ENCODE measurements at places on chromosomes 13 and 19.

DNA sequence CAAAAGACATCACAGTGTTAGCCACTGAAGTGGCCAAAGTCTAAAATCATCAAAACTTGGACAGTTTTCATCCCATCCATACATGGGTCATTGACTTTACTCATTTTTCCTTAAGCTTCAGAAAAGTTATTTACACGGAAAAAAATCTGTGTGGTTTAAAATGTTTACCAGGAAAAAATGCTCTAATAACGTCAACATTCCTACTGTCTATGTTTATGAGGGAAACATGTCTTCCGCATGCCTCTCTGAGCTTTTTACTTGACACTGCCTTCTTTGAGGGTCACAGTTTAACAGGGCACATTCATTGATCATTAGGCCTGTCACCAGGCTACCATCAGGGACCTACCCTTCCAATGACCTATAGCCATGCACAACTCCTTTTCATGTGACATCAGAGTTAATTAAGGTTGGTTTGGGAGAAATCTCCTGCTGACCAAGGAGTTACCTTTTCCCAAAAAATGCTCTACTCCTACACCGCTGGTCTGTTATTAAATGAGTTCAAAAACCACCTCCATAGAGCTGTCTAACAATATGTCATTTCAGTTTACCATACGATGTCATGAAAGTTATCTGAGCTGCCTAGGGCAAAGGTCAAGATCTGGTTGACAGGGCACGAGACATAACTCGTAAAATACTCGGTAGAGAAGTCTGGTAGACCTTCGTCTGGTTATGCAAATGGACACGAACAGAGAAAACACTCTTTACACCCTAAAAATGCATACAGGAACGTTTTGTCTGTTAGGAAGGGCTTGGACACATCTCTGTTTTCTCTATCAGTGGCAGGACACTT is 17.8 kb downstream of the FLT1 start:
- no peak for DNase-seq

DNA sequence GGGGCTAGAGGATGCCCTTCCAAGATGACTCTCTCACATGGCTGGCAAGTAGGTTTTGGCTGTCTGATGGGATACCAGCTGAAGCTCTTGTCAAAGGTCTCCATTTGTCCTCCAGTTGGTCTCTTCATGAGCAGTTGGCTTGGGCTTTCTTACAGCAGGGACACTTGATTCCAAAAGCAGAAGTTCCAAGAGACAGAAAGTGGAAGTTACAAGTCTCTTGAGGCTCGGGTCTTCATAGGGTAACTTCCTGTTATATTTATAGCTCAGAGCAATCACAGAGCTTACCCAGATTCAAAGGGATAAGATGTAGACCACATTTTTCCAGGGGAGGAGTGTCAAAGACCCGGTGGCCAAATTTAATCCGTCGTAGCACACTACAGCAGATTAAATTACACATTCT is 440.0 kb downstream of the RFC3 start:
- no peak for DNase-seq

- peak; percentile 86 for DNase-seq
These were observed 1.9 kb downstream of the FOXO1 start for GRCh38 chr13:40664350-40665125.

- DNase-seq: no peak
These were observed 205.1 kb downstream of the DACH1 start for GRCh38 chr13:71661921-71662320.

DNA sequence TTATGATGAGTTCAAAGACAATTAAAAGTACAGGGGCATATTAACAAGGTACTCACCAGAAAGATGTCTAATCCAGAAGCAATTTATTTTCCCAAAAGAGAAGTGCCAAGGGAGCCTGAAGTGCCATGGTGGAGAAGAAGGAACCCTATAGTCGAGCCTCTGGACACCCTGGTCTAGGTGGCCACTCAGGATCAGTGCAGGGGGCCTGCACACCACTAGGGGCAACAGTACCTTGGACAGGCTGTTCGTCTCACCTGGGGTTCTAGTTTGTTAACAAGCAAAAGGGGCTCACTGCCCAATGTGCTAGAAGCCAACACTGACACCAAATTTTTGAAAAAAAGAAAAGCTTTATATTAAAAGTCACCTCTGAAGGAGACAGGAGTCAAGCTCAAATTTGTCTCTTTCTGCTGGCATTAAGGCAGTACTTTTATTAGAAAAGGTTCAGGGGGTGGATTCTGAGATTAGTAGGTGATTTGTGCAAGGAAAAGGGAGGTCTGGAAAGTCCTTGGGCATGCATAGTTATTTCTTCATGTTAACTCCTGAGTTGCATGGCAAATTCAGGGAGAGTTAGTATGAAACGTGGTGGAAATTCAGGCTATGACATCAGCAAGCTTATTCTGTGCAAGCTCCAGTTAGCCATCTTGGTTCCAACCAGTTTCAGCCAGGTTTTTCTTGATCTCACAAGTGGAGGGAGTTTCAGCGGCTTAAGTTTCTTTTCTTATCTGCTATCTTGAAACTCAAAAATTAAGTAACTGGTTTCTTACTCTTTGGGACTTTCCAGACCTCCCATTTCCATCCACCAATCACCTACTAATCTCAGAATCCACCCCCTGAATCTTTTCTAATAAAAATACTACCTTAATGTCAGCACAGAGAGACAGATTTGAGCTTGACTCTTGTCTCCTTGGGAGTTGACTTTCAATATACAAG is 884 bp upstream of the CBY2 start:
- DNase-seq: no peak

DNA sequence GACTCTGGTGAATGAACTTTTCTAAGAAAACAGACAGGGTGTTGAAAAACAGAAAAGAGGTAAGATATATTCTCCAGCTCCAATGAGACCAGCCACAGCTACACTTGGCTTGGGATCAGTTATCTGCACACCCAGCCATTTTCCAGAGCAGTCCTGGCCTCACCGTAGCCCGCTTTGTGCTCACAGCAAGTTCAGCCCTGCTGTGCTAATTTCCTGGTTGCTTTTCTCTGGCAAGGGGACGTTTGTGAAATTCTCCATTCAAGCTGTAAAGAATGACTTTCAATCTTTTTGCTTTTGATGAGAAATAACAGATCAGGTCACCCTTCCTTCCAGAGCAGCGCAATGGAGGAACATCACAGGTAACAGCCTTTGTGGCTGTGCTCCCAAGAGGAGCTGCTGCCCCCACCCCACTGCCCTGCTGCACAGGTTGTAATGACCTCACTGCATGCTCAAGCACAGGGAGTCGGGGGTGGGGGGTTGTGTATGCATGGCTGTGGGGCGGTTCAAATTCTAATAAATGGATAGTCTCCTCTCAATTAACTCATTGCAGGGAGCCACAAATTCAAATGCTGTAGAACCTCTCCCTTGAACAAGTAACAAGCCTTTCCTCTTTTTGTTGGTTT is 516.6 kb upstream of the NBEA start:
- DNase-seq: no peak

- no peak for DNase-seq
These were observed 51.3 kb downstream of the RAB20 start for GRCh38 chr13:110509971-110510786.

DNA sequence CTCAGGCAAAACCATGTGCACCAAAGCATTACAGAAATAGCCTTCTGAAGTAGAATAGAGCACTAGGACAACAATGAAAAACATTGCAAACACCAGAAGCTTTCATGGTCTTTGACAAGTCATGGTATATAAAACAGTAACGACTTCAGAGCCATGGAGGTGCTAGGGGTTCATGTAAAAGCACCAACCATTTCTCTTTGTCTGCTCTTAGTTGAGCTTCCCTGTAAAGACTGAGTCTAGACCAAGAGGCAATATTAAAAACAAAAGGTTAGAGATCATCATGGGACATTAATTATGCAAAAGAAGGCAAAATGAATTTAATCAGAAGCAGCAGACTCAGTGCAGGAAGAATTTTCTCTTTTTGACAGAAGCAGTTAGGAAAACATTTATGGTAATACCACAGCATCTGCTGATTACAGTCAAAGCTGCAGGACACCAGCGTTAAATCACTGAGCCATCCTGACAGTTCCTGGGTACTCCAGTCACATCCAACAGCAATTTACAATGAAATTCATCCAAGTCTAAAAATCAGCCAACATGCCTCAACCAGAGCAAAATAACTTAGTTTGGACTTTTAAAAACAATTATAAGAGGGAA is 476.8 kb downstream of the DIAPH3 start:
- DNase-seq: no peak

DNA sequence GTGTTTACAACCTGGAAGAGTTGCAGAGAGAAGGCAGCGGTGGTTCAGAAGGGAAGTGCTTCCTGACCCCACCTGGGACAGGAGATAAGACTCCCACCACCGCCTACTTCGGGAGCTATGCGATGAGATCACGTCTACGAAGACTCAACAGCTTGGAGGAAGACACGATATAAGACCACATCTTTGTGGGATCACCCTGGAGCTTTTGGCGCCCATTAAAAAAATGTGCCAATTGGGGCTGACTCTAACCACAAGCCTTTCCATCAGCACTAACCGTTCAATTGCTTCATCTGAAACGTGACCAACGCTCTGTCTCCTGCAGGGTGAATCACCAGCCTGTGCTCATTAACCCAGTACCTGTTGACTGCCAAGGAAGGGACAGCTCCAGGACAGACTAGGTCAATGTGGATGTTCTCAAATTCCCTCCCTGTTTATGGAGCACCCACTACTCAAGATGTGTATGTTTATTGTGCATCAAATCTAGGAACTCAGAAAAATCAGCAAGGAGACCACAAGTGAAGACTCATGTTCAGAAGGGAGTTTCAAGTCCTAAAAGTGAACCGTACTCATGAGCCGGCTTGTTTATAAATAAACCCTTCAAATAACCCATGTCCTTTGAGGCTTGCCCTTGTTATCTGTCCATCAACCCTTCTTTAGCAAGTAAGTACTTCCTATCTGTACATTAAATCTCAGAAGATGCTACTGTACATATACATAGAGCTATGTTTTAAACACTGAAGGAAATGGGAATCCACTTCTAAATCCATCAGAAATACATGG is 67.5 kb downstream of the LATS2 start:
- DNase-seq: peak; percentile 40

- DNase-seq: no peak
These were observed 7.8 kb downstream of the ANKLE1 start for GRCh38 chr19:17289489-17289888.

DNA sequence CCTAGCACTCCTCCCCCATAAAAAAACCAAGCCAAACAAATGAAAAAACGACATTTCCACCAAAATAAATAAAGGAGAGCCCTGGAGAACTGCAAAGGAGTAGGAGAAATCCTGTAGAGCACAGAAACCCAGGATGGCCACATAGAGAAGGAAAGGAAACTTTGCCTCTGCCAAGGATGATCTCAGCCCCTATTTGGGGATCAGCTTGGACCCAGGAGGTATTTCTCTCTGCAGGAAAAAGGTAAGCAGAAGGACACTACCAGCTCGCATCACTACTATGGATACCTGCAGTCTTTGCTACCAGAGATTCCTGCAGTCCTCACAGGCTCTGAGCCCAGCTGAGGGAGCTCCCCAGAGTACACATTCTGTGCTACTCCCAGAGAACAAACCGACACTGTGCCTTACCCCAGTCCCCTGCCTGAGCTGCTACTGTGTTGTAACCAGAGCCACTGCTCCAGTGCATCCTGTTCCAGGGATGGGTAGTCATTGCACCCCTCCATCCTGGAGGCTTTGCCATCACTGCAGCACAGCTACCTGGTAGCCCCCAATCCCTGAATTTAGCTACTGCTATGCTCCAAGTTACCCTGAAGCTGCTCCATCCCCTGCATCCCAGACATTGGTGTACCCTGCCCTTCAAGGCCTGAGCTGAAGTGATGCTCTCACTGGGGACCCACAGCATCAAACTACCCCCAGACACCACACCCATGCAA is 41.7 kb downstream of the VWA8 start:
- no peak for DNase-seq

- DNase-seq: no peak
These were observed 37.5 kb upstream of the CEACAM20 start for GRCh38 chr19:44566984-44567383.

- no peak for DNase-seq
These were observed 11.3 kb downstream of the RGCC start for GRCh38 chr13:41468631-41469030.

DNA sequence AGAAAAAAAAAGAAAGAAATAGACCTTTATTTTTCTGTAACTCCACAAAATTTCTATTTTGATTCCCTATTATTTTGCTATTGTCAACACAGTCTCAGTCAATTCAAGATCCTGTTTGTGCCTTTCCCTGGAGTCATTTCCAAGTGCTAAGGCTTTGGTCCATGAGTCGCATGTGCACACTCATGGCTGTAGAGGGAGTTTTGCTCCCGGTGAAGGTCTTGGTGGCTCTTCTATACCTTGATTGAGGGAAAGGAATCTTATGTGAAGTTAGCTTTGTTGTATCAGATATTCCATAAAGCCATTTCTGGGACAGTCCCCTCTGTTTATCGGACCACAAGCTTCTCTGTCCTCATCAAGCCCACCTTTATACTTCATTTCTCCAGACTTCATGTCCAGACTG is 58.7 kb upstream of the ALOX5AP start:
- DNase-seq: no peak

- peak; percentile 13 for DNase-seq
These were observed 18.9 kb downstream of the ZNF536 start for GRCh38 chr19:30391052-30391451.

DNA sequence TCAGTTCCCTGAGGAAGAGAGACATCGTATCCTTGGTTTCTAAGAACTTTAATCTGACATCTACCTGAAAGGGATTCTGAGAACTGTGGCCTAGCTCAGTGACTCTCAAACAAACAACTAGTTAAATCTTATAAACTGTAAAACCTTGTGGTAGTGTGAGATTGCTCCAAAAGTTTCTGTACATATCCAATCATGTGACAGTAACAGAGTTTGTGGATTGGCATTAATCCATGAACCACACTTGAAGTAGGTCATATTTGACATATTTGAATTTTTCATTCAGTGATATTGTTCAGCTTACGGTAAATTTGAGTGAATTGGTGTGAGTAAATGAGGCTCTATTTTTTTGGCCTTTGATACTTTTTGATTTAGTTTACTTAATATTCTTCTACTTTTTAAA is 15.0 kb downstream of the TDRD3 start:
- DNase-seq: no peak

GRCh38 chr19:19510432-19510831 is 4.9 kb downstream of the TSSK6 start:
- DNase-seq: no peak

DNA sequence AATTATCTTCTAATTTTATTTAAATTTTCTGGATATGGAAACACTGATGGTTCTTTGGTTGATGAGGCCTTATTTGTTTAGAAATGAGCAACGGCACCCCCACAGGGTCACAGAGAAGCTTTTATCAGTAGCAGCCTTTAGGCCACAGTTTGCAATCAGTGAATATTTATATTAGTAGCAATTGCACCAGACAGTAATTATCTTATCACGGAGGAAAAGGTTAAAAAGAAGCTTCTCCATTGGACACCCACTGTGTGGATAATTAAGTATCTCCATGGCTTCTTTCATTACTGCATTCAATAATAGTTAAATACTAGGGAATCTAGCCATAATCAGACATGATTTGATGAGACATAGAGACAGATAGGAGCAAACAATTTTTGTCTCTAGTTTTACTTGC is 2099.2 kb upstream of the PCDH20 start:
- no peak for DNase-seq

Data from suprapubic skin (tissue), 4 donors.